Stimulated activated CD8-positive, alpha-beta memory T cell treated with anti-CD3 and anti-CD28 coated beads, Interleukin-2, amount 100 ng/mL, for 1 hour (primary cell): ENCODE measurements at places on chromosomes 7 and 10.

GRCh38 chr10:23493711-23494110 lies 54.8 kb downstream of the OTUD1 start:
- DNase-seq, result no peak

DNA sequence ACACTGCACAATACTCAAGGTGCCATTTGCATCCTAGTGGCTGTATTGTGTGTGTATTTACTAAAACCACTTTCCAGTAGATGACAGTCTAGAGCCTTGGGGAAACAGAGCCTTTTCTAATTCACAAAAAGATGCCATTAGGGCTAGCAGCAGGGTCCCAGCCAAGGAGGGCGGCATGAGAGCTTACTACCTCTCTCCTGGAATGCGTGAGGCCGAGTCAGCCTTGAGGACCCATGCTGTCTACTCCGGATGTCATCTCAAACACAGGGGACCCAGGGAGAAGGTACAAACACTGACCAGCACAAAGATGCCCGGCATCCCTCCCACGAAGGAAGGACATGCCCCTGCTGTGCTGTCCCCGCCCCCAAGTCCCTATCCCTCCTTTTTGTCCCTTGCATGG lies 65.5 kb downstream of the CYCS start:
- DNase-seq, result no peak

DNA sequence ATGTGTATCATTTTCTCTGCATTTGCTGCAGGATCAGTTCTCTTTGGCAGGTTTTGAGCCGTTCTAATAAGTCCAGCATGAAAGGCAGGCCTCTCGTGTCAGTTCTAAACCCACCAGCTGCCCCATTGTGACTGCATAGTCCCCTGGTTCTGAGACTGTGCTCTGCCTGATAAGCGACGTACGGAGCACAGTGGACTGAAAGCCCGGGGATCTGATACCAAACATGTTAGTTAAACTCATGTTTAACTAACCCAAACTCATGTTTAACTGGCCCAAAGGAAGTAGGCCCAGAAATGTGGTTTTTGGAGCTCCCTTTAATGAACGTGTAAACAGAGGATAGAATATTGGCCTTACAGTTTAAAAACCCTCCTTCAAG lies 98.0 kb upstream of the PDCD4 start:
- DNase-seq, result no peak

GRCh38 chr10:133109711-133110110 lies 22.0 kb downstream of the ADGRA1 start:
- no peak for DNase-seq

DNA sequence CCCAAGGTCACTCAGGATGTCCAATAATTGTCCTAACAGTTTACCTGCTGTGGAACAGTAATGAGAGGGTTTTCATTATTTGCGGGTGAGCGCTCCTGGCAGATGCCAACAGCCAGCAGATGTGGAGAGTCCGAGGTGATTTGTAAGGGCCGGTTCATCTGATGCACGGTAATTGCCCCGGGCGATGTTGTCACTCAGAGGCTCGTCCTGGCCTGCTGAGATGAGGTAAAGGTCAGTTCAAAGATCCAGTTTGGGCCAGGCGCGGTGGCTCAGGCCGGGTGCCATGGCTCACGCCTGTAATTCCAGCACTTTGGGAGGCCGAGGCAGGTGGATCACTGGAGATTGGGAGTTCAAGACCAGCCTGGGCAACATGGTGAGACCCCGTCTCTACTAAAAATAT lies 16.9 kb downstream of the LHPP start:
- no peak for DNase-seq

DNA sequence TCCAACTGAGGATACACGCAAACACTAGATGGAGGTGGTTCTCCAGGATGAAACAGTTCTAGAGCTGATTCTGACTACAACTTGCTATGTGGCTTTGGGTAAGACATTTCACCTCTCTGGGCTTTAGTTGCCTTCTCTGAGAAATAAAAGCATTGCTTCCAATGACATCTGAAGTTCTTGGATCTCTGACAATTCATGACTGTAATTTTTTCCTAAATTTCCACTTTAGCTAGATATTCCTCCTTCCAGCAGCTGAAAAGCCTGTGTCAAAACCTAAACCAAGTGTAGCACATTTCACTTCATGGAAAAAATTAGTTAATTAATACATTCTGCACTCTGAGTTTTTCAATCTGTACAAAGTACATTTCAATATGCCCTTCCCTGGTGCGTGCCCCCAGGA lies 50.0 kb upstream of the ANK3 start:
- DNase-seq, result no peak

DNA sequence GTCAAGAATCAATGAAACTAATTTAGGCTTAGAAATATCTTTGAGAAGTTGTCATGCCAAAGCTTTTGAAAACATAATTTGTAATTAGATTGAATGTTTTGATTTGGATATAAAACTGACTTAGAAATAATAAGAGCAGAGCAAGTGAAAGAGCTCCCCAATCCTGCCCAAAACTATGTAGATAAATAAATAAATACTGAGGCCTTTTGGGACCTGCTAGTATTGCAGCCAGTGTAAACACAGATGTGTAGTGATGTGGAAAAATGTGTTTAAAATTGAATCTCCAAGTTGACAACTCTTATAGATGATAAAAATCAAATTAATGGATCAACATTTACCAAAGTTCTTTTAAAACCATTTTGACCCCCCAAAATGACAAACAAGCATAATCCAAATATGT lies 896.1 kb downstream of the CNTNAP2 start:
- no peak for DNase-seq

GRCh38 chr7:123652406-123652805 lies 3.3 kb upstream of the LMOD2 start:
- no peak for DNase-seq
